Upper lobe of left lung (tissue), 6 donors: ENCODE measurements at places on chromosomes 6 and 20. TPM values are rescaled to one million over a fixed set of nuclear protein-coding genes. Genes with fewer than 3 reads are reported as not detected.

Gene C6orf141
- 2.9 TPM for total RNA-seq

Gene SLC24A3
- total RNA-seq: 8.7 TPM

Gene OR2J2
- total RNA-seq: not detected

Gene SLC22A2
- total RNA-seq: not detected

Gene BTN2A1
- total RNA-seq: 21.1 TPM

Gene ZSCAN23
- 0.91 TPM for total RNA-seq
